ENCODE measurements at places on chromosomes 6 and 20.

DNA sequence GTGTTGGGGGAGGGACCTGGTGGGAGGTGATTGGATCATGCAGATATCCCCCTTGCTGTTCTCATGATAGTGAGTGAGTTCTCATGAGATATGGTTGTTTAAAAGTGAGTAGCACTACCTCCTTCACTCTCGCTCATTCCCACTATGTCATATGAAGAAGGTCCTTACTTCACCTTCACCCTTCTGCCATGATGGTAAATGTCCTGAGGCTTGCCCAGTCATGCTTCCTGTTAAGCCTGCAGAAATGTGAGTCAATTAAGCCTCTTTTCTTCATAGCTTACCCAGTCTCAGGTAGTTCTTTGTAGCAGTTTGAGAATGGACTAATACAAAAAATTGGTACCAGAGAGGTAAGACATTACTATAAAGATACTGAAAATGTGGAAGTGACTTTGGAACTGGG lies 425.9 kb downstream of the HTR1B start:
- no peak for DNase-seq

DNA sequence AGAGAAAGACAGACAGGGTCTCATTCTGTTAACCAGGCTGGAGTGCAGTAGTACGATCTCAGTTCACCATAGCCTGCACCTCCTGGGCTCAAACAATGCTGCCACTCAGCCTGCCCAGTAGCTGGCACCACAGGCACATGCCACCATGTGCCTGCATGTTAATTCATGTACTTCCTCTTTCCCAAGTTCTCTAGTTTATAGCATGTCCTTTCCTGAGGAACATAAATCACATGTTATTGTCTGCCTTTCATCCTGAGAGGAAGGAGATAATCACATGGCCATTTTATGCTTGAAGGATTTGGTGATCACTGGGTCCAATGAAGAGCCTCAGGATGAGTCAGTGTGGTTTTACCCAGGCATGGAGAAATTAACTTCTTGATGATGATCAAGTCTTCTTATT lies 47.9 kb downstream of the COL11A2 start:
- no peak for DNase-seq

GRCh38 chr6:57313009-57313408 lies 4.4 kb upstream of the PRIM2 start:
- DNase-seq = no peak

- DNase-seq = no peak
These were observed 202.4 kb upstream of the CDH4 start for GRCh38 chr20:61049684-61050083.

DNA sequence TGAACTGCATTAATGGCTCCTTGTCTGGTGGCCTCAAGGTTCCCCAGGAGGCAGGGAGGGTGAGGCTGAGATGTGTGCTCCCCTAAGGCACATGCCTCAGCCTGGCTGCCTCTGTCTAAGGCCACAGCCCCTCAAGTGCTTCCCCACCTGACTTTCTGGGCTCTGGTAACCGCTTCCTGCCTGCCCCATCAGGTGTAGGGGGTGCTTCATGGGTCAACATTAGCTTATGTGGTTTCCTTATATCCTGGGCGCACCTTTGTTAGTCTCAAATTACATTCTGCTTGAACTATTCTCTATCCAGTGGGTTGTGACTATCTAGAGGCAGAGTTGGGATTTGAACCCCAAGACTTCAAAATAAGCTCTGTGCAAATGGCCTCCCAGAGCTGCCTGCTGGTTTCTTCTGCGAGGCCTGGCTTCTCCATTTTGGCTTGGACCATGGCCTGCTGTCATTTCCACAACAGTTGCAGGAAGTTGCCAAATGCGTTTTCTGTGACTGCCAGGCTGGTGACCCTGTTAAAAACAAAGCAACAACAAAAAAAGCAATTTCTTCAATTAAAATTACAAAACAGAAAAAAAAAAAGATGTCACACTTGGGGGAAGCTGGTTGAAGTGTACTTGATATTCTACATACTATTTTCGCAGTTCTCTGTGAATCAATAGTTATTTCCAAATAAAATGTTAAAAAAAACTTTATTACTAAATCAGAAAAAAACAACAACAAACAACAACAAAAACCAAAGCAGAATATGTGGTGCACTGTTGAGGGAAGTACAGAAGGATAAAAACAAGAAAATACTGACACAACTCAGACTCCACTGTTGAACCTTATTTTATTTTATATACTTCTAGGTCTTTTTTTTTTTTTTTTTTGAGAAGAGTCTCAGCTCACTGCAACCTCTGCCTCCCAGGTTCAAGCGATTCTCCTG lies 20.0 kb upstream of the ZNFX1 start:
- no peak for DNase-seq

DNA sequence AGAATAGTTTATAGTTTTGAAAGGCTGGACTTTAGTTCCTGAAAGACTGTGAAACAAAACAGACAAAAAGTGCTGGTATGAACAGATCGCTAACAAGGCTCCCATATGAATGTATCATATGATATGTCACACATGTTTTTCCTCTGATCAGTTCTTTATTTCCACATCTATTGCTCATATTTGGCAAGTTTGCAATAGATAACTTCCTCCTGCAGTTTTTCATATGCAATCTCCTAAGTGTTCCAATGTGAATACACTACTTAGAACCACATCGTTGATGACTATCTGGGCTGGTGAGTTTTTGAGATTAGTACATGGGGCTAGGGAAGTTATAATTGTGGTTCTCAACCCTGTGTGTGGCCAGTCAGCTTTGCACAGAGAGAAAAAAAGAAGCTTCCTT lies 23.1 kb downstream of the CRYBG1 start:
- DNase-seq = no peak

DNA sequence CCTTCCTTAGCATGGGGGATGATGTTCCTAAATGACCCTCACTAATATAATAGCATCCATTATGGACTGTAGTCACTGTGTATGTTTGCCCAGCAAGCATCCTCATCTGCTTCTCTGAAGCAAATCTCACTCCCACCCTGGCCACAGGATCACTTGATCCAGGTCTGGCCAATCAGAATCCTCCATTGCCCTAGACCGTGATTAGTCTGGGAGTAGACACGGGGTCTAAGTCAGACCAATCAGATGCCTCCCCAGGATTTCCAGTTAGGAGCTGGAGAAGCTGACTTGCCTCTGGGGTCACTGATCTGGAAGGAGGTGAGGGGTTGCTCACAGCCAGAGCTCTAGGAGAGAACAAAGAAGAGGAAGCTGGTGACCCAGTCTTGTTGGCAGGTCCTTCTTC lies 153.9 kb downstream of the DHX35 start:
- DNase-seq = no peak

- DNase-seq = no peak
These were observed 86.5 kb upstream of the MYL9 start for GRCh38 chr20:36454698-36455427.

- DNase-seq = peak; percentile 17
These were observed 25.0 kb downstream of the TAF8 start for GRCh38 chr6:42075159-42075838.

- DNase-seq = no peak
These were observed 26.6 kb downstream of the ZHX3 start for GRCh38 chr20:41290804-41291389.

- no peak for DNase-seq
These were observed 26.3 kb upstream of the PMEPA1 start for GRCh38 chr20:57735831-57736737.

GRCh38 chr6:2600363-2600762 lies 150.4 kb downstream of the MYLK4 start:
- DNase-seq = no peak

DNA sequence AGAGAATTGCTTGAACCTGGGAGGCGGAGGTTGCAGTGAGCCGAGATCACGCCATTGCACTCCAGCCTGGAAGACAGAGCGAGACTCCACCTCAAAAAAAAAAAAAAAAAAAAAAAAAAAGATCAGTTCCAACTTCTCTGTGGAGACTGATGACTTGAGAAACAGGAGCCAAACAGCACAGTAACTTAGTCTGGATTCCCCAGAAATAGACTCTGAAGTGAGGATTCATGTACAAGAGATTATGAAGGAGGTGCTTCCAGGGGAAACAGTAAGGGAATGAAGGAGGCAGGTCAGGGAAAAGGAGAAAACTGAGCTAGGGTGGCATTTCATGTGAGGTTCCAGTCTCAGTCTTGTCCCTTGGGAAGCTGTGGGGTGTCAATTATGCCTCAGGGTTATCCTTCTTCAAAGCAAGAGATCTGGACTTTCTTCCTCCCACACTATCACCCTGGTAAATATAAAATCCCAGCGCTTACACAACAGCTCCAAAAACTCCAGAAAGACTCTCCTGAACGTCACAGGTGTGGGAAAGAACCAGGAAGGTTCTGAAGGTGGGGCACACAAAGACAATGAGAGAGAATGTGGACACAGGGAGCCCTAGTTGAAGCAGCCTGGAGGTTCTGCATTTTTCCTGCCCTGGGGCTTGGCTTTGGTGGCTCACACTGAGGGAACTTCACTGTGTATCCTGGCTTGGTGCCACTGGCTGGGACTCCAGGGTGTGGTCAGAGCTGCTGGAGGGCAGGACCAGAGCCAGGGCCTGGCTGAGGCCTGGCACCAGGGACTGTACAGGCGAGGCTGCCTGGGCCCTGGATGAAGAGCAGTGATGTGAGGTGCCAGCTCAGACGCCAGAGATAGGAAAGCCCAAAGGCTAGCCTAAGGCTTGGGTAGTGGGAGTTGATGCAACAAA lies 46.8 kb downstream of the PCNA start:
- DNase-seq = no peak

DNA sequence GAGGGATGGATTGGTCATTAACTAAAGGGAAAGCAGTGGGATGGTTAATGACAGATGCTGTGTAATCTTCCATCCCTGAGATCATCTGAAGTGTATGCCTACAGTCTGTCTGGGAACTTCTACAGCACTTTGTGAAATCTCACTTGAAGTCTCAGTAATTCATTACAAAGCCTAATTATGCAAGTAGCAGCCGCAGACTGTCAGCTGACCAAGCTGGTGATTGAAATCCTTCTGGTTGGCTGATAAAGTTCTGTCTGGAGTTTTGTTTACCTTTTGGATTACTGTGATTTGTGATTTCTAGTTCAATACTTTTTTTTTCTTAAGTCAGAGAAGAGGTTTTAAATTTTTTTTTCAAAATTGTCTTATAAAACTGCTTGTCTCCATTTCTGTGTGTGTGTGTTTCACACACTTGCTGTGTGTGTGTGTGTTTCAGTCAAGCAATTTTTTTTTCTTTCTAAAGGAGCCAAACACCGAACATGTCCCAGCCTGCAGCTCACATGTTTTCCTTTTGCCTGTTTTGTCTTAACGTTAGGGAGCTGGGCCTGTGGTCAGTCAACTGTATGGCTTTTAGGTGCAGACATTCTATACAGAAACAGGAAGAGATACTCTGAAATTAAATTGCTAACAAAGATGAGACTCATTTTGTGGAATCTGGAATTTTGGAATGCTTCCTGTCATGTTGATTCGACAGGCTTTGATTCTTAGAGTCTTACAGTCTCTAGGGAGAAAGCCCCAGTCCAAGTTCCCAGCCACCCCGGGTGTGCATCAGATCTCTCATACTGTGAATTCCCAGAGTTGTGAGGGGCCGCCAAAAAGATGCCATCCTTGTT lies 28.5 kb upstream of the ADGRF4 start:
- no peak for DNase-seq

DNA sequence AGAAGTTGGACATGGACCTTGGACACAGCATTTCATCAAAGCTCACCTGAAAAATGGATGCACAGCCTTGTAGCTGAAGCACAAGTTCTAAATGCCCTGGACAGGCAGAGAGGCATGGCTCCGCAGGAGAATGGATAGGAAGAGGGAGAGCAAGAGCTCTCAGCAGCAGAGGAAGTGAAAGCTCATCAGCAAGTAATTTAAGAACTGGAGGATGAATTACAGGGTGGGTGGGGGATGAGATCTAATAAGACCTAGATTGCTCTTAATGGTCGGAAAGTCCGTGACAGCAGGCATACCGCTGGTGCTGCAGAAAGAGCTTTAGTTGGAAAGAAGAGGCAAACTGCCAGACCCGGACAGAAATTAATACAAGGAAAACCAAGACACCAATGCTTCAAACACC lies 37.3 kb upstream of the SAYSD1 start:
- DNase-seq = no peak

DNA sequence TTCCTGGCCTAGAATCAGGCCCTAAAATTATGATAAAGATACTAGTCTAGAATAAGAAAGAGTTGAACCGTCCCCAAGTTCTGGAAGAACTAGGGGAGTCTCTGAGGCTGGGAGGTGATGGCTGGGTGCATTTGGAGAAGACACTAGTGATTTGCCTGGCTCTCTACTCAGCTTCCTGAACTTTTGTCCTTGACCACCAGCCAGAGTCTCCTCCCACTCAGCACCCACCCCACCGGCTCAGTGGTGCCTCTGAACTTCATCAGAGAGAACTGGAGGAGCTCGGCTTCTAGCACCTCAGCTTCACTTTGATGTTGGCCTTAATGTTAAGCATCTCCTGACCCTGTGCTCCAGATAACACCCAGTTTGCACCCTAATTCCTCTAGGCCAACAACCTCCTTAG lies 73.0 kb downstream of the PERP start:
- DNase-seq = no peak

DNA sequence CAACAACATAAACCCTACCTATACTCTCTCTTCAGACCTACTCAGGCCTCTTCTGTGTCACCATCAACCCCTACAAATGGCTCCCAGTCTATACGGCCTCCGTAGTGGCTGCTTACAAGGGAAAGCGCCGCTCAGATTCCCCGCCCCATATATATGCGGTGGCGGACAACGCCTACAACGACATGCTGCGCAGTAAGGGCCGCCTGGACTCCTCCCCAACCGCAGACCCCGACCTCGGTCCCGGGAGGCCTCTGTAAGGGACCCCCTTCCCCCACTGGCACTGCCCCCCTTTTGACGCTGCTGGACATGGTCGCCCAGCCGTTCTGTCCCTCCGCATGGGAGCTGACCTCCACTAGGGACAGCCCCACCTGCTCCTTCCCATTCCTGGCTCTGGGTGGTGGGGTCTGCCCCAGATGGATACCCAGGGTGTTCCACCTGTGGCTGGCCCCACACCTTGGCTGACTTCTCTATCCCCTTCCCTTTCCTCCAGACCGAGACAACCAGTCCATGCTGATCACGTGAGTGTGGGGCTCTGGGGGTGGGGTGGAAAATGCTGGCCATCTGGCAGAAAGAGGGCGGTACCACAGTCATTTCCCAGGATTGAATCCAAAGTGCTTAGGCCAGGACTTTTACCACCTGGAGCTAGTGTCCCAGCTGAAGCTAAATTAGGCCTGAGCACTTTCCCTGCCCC lies 25.0 kb downstream of the MYH7B start:
- no peak for DNase-seq

- no peak for DNase-seq
These were observed 1590.1 kb downstream of the HACE1 start for GRCh38 chr6:103269581-103269980.

DNA sequence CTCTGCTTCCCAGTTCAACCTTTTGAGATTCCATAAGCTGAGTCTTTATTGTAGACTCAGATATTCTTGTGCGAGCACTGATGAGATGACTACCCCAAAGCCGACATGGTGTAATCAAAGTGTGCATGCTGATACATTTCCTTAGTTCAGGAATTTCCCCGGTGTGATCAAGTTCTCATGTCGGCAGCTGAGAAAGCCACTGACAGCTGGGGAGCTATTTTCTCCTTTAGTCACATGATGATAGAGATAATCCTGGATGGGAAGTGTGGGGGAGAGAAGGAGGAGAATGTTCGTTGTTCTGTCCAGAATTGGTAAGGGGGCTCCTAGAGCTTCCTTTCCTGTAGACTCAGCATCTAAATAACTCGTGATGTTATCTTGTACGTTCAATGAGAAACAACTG lies 7.7 kb upstream of the CAP2 start:
- DNase-seq = no peak

GRCh38 chr20:55919319-55919718 lies 86.0 kb downstream of the CBLN4 start:
- no peak for DNase-seq
